ENCODE measurements at places on chromosomes 5 and 9. TPM values are rescaled to one million over a fixed set of nuclear protein-coding genes. Genes with fewer than 3 reads are reported as not detected.
A peak's percentile ranks its signal among the peaks of the same experiment; 100 is the strongest.

APBB3 gene
- 12.1 TPM for total RNA-seq

DNA sequence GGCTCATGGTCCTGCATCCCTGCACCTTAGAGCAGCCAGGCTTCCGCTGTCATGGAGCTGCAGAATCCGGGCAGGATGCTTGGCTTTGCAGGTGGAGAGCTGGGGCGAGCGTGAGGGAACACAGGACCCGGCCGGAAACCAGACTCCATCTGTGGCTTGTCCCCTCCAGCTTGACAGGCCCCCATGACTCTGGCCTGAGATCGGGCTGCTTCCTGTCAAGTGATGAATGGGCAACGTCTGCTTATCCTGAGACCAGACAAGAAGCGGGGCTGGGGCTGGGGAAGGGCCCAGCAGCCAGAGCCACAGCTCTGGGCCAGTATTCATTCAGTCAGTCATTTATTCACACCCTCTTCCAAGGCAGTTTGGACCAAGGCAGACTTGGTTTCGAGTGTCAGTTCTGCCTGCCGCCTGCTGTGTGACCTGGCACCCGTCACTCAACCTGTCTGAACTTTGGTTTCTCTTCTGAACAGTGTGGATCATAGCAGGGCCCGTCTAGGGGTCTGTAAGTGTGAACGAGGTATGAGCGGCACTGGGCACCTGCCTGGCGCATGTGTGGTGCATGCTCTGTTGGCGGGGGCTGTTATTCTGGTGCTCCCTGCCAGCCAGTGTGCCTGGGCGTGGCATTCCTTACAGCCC, 37.5 kb downstream of the NEK6 start:
- DNase-seq: no peak

C5orf34 gene
- total RNA-seq: 0.22 TPM

DNA sequence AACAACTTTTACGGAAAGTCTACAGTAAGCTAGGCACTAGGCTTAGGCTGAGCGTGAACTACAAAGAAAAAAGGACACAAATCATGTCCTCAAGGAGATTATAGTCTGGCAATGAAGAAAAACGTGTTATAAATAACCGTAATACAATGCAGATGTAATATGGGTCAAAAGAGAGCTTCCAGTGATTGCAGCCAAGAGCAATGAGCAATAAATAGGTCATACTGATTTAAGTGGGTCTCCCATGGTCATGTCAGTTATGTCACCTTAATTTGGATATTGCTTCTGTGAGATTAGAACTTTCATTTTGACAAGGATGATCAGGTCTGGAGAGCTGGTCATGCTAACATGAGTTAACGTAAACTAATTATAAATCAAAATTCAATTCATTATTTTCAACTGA, 158.6 kb upstream of the GNA14 start:
- no peak for DNase-seq

GRCh38 chr5:160165137-160166068, 46.2 kb upstream of the PWWP2A start:
- DNase-seq: peak; percentile 87

SH3PXD2B gene
- 5.2 TPM for total RNA-seq

DNA sequence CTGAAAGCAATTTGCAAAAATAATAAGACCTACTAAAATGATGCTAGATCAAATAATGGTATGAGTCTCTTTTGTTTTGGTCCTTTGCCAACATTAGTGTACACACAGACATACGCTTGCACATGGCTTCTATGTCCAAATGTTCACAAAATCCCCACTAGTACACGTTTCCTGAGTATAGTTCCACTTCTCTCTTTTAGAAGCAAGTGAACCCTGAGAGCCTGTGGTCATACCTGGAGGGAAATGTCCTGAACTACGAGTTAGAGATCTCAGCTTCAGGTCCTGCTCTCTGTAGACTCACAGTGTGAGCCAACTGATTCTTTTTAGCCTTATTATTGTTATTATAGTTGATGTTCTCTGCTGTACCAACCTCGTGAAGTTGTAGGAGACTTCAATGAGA, 47.3 kb upstream of the ACTBL2 start:
- no peak for DNase-seq

GRCh38 chr5:21236104-21236503, 1248.1 kb upstream of the CDH18 start:
- no peak for DNase-seq

DNA sequence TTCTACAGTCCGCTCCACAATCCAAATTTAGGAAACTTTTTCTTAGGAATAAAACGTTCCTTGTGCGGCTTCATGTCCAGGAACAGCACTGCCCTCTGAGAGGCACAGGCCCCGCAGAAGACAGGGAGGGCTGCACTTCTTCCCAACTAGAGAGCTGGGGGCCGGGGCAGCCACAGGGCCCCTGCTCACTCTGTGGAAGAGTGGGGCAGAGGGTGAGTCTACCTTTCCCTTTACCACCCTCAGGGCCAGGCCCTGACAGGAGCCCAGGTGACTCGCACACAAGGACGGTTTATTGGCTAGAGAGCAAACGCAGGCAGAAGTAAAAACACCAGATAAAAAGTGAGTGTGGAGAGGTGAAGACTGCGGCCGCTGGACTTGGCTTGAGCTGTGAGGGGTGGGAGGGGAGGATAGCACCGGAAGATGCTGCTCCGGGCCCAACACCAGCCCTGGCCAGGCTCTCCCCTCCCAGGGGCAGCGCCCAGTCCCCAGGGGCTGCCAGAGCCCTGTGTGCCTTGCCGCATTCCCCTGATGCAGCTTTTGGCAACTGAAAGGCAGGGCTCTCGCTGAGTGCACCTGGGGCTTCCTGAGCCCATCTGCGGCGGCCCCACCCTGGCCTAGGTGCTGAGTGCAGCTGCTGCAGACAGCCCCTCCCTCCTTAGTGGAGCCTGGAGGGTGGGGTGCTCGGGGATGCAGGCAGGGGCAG, 20.2 kb downstream of the SH3GLB2 start:
- no peak for DNase-seq

- DNase-seq: no peak
Measured at GRCh38 chr5:113759505-113759904, 246.0 kb downstream of the YTHDC2 start.

PCDHGB1 gene
- total RNA-seq: 5.7 TPM

DNA sequence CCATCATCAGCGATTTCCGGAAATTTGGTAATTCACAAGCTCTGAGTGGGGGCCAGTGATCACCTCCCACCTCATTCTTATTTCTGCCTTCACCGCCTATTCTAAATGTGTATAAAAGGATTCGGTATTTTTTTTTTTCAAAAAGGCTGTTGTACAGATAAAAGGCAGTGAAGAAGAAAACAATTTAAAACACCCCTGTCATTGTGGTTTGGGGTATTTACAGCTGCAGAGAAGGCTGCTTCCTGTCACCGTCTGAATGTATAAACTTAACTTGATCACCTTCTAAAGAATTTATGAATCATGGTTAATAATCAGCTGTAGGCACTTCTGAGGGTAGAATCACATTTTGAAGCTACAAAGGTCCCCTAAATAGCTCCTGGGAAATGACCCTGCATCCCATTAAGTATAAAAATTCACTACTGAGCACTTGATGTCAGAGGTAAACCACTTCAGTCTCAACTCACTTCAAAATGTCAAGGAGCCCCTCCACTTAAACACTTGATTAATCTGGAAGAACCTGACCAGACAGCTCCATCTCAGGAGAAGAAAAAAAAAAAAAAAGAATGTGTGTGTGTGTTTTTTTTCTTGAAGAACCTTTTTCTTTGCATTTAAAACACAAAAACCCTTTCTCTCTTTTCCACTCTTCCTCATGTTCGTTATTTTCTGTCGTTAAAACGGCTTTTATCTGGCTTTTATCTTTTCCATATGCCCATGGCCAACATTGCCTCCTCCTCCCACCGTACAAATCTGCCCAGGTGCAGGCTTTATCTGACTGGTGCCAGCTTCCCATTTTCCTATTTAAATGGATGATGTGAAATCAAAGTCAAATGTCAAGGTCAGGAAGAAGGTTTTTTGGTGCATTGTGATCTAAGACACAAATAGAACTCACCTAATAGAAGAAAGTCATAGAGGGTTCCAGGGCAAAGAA, 291.2 kb downstream of the IRX1 start:
- DNase-seq: no peak

ZNF483 gene
- total RNA-seq: 5.8 TPM

GRCh38 chr5:156474251-156474650, 147.3 kb downstream of the SGCD start:
- peak; percentile 71 for DNase-seq

DNA sequence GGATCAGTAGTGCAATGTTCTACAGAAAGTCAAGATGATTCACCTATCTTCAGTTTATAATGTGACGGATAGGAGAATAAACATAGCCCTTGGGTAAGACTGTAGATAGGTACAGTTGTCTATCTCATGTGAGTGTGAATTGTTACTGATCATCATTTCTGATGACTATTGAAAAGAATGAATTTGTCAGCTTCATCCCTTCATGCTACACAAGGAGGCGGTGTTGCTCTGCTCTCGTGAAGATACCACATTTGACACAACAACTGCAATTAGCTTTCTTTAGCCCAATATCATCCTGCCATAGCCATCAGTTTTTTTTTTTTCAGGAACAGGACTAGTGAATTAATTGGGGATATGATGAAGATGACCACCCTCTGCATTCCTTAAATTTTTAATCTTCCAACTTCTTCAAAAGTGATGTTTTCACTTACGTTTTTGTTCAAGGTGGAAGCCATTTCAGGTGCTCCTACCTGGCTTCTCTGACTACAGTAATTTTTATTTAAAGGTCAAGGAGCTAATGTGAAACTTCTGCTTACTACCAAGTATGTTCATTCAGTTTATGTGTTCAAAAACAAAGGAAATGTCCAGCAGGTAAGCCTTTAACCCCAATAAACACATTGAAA, 152.9 kb upstream of the MOCS2 start:
- DNase-seq: no peak

DNA sequence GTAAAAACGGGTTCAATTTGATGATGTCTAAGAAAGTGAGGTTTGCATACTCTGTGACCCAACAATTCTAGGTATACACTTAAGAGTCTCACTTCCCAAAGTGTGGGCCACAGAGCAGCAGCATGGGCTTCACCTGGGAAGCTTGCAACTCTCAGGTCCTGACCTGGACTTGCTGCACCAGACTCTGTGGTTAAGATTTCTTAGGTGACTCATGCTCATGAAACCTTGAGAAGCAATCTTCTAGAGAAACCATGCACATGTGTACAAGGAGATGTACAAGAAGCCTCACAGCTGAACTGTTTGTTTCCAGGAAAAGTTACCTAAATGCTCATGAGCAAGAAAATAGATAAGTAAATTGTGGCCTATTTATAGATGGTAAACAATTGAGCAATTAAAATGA, 30.0 kb downstream of the DNAJC21 start:
- DNase-seq: no peak

DNA sequence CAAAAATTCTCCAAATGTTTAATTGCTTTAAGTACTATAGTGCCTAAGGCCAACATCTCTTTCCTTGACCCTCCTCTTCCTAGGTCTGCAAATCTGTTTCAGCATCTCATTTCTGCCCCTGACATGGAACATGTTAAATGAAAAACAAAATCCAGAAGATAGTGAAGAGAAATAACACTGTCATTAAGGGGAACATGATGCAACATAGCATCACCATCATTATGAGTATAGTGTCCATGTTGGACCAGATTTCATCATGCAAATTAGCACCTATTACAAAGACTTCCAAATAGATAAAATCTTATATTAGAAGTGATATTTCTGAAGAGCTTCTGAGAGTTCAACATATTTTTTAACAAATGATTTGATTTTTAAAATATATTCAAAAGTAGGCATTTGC, 375.2 kb downstream of the PTPRD start:
- no peak for DNase-seq

DNA sequence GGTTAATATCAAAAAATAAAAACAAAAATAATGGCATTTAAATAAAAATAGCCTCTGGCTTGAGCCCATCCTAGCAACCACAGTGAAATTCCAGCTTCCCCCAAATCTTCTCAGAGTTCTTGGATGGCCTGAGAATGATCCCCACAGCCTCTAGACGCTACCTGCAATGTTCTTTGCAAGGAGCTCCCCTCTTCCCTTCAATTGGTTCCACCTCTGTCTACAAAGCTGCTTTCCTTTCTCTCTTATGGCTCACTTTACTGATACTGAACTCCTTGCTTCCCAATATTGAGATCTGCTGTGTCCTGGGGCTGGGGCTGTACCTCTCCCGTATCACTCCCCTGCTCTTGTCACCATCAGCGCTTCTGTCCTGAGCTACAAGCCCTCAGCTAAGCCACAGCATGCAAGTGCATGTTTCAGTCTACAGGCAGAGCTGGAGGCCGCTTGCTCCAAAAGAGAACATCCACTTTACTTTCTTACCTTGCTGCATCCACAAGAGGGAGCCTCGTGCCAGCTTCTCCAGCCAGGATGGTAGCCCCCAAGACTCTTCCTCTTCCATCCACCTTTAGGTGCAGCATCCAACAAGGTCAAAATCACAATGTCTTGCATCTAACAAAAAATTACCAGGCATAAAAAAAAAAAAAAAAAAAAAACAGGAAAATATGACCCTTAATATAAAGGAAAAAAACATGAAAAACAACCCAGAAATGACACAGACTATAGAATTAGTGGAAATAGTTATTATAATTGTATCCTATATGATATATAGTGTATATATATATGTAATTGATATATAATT, 57.4 kb upstream of the PRSS3 start:
- peak; percentile 22 for DNase-seq

ALDH7A1 gene
- 30.5 TPM for total RNA-seq

PDCD1LG2 gene
- 2.0 TPM for total RNA-seq

ADAMTS19 gene
- total RNA-seq: 0.38 TPM

ANKRD18A gene
- 2.6 TPM for total RNA-seq

ARSI gene
- 0.16 TPM for total RNA-seq

KCNV2 gene
- total RNA-seq: not detected

- no peak for DNase-seq
Measured at GRCh38 chr5:2138896-2139295, 256.2 kb upstream of the IRX4 start.

ZNF454 gene
- total RNA-seq: 2.6 TPM

RGS7BP gene
- total RNA-seq: 3.6 TPM

DNA sequence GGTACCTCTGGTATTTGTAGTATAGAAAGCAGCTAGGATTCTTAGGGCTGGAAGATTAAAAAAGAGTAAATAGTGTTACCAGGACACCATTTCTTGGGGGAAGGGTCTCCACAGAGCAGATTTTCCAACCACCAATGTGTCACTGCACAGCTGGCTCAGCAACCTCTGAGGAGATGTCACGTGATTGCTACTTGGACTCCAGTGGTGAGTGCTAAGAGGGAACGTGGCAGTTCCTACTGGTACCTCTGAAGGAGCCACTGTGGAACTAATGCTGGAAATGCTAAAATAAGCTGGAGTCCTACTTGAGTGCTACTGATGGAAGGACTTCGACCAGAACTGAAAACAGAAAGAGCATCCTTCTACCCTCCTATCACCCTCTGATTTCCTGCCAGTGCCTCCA, 36.1 kb upstream of the SPDL1 start:
- DNase-seq: no peak

SYNPO gene
- total RNA-seq: 715 TPM

- no peak for DNase-seq
Measured at GRCh38 chr9:107938801-107939386, 449.3 kb upstream of the KLF4 start.

DNA sequence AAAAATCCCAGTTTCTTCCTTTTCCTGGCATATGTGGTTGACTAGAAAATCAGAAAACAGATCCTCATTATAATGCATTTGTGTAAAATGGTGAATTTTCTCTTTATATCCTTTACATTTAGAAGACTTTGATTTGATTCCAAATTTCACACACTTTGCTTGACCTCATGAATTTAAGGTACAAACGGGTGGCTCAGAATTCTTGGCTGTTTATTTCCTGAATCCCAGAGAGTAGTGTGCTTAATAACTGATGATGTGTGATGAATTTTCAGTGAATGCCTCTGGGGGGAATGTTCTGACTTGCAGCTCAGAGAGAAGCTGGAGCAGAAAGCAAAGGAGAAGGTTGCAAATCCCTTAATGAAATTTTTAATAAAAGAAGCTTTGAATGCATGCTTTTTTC, 126.8 kb downstream of the SPATA31D1 start:
- no peak for DNase-seq

RNF44 gene
- total RNA-seq: 28.2 TPM

Measured in left ventricle myocardium inferior (tissue), 1 donor.